ENCODE measurements at places on chromosomes 3 and 15. TPM values are rescaled to one million over a fixed set of nuclear protein-coding genes. Genes with fewer than 3 reads are reported as not detected.

DNA sequence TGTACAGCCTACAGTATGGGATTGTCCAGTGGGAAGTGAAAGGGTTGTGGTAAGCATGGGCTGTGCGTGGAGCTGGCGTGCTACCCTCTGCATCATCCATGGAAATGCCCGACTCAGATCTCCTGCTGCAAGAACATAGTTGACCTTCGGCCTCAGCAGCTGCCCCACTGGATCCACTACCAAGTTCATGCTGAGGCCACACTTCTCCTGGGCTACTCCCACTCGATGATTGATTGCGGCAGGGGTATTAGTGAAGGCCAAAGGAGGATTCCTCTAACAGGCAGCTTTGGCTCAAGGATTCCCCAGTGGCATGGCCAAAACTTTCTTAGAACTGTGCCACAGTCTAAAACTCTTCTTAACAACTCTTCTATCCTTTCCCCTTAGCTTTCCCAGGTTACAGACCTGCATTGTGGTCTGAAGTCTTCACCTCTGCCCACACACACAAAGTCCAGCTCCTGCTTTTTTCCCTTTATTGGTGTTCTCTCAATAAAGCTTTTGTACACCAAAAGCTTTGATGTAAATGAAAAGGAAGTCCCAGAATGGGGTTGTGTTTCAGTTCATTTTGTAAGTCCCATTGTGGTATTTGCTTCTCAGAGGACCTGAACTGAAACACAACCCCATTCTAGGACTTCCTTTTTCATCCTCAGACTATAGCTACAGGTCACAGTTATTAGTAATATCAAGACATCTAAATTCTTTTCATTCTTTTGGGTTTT, 4.9 kb upstream of the TBC1D5 start:
- DNase-seq, result peak; percentile 40

The CCDC80 gene
- total RNA-seq, result 79.3 TPM

- DNase-seq, result no peak
Measured at GRCh38 chr3:42827654-42828053, 18.4 kb downstream of the ACKR2 start.

- no peak for DNase-seq
Measured at GRCh38 chr3:89264037-89264560, 156.7 kb downstream of the EPHA3 start.

- no peak for DNase-seq
Measured at GRCh38 chr3:21531909-21532308, 219.1 kb downstream of the ZNF385D start.

Data from tongue (tissue), 3 donors.